Activated naive CD8-positive, alpha-beta T cell treated with anti-CD3 and anti-CD28 coated beads, Interleukin-2, amount 50 U/mL, for 24 hours (primary cell): ENCODE measurements at places on chromosomes 4 and X.

GRCh38 chrX:46601283-46601682, 27.7 kb downstream of the CHST7 start:
- DNase-seq = no peak

- peak; percentile 1 for DNase-seq
These were observed 101.2 kb downstream of the ARSF start for GRCh38 chrX:3142259-3143042.

GRCh38 chr4:140839888-140840790, 84.0 kb upstream of the TBC1D9 start:
- no peak for DNase-seq

- DNase-seq = no peak
These were observed 263.8 kb downstream of the INPP4B start for GRCh38 chr4:142582340-142582739.

- no peak for DNase-seq
These were observed 100.2 kb upstream of the MID1IP1 start for GRCh38 chrX:38701073-38701472.

GRCh38 chr4:76207549-76207948, 6.1 kb downstream of the SCARB2 start:
- DNase-seq = no peak

- DNase-seq = no peak
These were observed 13.3 kb upstream of the FAM47E start for GRCh38 chr4:76238236-76238635.

GRCh38 chr4:96375367-96375766, 535.5 kb downstream of the PDHA2 start:
- DNase-seq = no peak

DNA sequence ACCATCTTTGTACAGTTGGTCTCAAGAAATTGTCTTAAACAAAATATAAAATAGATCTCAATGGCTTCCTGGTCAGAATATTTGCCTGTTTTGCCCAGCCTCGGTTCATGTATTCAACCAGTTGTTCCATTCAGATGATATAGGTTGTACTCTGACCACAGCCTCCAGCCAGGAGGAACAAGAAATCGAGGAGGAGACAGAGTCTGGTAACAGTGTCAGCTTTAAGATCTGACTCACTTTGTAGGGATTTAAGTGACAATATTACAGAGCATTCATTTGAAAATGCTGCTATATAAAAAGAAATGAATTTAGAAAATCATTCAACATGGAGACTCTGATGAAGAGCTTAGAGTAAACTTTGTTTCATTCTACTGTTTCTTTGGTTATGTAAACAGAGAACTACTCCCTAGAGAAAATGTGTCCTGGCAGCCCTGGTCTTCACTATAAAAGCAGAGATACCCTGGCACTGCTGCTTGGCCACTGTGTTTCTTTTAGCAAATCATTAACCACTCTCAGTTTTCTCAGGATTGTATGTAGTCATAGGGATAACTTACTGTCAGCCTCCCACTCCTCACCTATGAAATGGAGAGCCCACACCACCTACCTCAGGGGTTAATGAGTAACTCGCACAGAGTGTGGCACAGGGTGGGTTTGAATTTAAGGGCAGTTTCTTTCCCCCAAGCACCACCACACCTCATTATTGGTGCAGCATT, 53.5 kb downstream of the PAGE2 start:
- DNase-seq = no peak

- no peak for DNase-seq
These were observed 340.0 kb upstream of the GALNTL6 start for GRCh38 chr4:171473155-171473554.

DNA sequence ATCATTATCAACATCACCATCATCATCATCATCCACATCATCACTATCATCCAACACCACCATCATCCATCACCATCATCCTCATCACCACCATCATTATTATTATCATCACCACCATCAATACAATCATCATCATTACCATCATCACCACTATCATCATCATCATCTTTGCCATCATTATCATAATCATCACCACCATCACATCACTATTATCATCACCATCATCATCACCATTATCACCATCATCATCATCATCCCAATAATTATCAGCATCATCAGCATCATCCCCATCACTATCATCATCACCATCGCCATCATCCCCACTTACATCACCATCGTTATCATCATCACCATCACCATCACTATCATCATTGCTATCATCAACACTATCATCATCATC, 1021.9 kb upstream of the PRKX start:
- DNase-seq = no peak

DNA sequence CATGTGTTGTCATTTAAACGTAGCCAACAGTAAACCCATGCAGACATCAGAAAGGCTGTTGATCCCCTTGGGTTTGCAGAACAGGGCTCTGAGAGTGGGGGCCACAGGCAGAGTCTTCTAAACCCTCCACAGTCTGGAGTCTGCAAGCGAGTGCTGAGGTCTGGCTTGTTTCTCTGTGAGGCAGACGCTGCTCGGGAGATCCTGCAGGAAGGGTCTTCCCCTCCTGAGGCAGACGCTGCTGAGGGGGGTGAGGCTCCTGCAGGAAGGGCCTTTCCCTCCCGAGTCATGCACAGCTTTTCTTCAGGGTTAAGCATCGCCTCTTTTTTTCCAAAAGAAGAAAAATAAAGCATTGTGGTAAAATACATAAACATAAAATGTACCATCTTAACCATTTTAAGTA, 17.1 kb upstream of the PDE6B start:
- DNase-seq = peak; percentile 10

GRCh38 chr4:188218392-188218791, 79.2 kb downstream of the TRIML1 start:
- DNase-seq = no peak

DNA sequence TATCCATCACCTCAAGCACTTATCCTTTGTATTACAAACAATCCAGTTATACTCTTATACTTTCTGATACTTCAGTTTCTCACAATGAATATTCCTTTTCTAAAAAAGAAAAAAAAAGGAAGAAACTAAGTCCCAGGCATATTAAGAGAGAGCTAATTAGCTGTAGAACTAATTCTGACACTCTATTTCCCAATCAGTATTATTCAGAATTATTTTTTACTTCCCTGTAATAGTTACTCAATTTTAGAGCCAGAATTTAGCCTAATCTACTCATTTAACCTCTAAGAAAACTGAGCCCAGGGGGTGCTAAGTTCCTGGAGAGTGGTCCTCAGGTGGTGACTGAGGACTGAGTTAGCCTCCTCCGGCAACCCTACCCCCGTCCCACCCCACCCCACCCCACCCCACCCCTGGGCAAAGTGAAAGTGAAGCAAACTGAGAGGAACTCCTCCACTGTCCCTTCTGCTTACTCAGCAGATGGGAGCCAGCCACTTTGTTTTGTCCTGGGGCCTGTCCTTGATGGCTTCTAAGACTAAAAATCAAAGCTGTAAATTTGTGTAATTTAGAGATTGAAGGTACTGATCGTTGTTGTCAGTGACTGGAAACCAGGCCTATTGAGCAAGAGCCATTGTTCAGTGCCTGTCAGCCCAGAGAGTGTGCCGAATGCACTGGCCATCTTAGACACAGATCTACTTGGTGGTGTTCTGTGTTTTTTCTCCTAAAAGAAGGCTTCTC, 162.1 kb downstream of the CBR4 start:
- DNase-seq = no peak

DNA sequence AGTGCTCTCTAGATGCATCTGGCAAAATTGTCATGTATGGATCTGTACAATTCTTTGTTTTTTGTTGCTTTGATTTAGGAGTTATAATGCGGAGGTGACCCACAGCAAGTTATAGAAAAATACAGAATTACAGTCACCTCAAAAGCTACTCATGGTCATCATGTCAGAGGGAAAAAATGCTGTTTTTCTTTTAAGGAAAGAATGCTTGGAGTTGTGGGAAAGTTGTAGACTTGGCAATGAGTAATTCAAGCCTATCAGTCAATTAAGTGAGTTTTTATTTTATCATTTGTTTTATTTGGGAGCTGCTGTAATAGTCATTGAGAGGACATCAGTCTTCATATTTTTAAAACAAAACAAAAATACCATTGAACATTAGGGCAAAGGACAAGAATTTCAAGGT, 16.4 kb downstream of the FHL1 start:
- no peak for DNase-seq

DNA sequence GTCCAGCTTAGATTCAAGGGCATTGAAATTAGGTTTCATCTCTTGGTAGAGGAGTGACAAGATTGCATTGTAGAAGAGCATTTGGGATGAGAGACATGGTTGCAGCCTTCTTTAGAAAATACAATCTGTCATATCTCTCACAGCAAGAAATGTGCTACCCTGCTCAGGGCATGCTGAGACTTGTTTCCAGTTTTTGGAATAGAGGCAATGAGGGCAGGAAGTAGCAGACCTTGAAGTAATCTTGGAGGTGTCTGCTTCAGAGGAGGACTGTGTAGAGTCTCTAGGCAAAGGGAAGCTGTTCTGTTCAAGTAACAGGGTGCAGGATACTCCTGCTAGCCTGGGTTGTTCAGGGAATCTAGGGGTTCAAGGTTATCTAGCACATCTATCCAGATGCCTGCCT, 116.1 kb upstream of the ZNF827 start:
- DNase-seq = no peak

GRCh38 chrX:76279007-76279406, 106.1 kb downstream of the PBDC1 start:
- peak; percentile 21 for DNase-seq

GRCh38 chrX:67613366-67613765, 69.5 kb downstream of the AR start:
- no peak for DNase-seq

- DNase-seq = no peak
These were observed 64.5 kb upstream of the STX18 start for GRCh38 chr4:4606321-4606720.

GRCh38 chr4:185395238-185395955, at the start of gene LRP2BP:
Gene LRP2BP, minus strand, starts transcription at chr4:185395924. Its CDS starts 17,738 bp downstream, at chr4:185378186.
- no peak for DNase-seq

DNA sequence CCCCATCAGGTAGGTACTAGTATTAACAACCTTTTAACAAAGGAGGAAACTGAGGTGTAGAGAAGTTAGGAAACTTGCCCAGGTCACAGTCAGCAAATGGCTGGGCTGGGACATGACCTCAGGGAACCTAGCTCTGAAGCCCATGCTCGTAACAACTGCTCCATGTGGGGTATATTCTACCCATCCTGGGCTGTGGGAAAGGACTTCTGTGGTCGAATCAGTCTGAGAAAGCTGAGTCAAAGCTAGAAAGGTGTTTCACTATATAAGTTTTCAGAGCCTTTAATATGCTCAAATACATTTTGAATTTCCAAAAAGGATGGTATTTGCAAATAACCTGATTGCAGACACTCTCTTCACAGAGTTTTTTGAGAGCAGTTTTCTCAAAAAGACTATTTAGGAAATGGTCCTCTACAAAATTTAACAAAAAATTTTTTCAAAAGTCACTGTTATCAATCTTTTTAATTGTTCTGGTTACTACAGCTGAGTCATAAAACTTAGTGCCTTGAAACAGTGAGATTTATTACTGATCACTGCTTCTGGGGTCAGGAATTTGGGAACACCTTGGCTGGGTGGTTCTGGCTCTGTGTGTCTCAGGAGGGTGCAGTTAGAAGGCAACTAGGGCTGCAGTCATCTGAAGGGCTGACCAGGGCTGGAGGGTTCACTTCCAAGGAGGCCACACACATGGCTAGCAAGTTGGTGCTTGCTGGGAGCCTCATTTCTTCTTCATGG, 53.6 kb downstream of the NSG1 start:
- DNase-seq = no peak

DNA sequence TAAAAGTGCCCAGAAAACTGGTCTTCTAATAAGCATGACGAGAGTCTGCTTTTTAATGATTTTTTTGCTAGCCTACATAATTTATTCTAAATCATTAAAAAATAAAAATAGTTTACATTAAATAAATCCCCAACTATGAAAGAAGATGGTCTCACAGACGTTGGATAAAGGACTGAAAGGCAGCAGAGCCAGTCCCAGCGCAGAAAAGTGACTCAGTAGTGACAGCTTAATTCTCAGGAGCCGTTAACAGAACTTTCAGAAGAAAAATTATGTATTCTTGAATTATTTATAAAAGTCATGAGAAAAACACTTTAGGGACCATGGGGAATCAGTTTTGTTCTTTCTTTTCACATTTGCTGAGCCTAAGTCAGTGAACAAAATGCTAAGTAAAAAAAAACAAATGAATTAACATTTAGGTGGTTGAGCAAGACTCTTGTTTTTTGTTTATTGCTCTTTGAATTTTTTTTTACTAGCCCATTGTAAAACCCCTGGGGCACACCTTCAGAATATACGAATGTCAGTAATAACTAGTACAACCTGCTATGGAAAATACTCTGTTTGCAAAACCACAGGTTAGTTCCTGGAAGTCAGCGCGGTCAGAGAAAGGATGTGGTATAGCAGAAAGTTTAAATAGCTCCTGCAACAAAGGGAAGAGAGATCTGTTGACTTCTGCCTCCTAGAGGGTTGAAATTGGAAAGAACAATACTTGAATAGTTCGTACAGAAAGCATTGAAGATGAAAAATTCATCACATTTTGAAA, 50.4 kb upstream of the CCDC160 start:
- peak; percentile 47 for DNase-seq

- DNase-seq = no peak
These were observed 8.5 kb upstream of the NXF3 start for GRCh38 chrX:103101299-103102042.
